ENCODE measurements at places on chromosomes 7 and 10.

DNA sequence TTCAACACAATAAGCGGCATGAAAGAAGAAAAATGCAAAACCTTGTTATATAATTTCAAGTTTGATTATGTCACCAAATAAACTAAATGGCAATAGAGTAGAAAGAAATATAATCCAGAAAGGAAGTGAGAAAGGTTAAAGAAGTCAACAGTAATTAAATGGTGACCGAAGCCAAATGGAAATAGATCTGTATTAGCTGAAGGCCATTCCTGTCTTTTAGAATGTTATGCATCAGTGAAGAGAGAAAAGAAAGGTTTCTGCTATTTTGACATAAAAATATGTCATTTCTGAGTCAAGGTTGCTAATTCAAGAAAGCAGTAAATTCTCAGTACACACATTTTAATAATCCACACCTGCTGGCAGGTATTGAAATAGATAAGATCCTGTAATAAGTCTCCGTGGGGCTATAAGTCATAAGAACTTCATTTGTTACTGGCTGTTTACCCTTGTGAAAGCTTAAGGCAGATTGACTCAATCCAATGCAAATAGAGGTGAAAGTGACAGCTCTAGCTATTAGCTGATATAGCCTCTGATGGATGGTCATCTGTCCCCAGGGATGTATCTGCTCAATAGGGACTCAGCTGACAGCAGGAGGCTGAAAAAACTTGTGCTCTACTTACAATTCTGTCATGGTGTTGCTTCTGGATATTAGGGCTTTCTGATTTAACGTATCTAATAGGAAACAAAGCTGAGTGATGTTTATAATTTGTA lies 152.1 kb downstream of the FZD1 start:
- DNase-seq = no peak

DNA sequence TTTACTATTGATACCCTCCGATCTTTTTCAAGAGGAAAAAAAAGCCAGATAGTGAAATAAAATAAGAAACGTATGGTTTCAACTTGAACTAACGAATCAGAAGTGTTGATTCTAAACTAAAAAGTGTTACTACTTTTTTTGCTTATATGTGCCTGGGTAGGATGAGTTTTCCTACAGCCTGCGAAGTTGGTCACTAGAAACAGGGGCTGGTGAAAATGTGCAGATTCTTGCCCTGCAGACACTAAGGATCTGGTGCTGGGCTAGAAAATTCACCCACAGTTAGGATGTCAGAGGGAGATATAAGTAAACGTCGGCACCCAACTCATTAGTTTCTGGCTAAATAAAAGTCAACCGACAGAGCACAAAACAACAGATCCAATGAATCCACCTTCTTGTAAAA lies 298.7 kb upstream of the NFE2L3 start:
- no peak for DNase-seq

DNA sequence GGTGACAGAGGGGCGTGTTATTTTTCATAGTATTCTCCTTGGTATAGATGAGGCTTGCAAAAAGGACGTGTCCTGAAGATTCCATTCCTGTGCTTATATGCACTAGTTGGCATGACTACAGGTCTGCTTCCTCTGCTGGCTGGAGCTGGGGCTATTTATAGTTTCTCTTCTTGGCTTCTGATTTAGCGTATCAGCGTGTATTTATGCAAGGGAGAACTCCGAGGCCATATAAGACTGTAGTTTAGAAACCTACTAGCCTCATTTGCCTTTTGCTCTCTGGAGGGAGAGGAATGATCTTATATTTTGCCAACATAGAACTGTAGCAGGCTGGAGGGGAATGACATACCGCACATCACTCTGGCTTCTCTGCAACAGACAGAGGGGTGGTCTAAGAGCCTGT lies 39.7 kb downstream of the CACNB2 start:
- DNase-seq = no peak

GRCh38 chr10:47378183-47378510 lies 5.9 kb downstream of the ZNF488 start:
- no peak for DNase-seq

DNA sequence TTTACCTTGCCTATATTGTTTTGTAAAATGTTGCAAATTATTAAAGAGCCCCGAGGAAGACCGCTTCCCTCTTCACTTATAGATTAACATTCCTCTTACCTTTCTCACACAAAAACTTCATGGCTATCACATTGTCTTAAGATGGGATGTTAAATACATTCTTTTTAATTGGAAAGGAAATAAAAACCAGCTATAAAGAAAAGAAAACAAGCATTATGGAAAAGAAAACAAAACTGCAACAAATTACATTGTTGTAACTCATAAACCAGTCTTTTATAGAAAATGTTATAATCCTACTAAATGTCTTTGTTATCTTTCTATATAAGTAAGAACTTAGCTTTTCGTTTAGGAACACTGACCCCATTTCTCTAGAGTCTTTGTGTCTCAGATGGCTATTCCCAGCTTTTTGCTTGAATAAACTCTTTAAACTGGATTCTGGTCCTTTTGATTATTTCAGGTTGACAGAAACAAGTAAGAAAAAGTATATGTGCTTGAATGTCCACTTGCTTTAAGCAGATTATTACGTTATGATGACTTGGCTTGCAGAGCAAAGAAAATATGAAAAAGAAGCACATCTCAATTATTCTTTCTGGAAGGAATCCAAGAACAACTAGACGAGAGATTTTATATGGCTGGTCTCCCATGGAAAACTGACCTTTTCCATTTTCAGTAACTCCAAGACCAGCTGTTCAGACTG lies 128.2 kb downstream of the AKR1D1 start:
- peak; percentile 21 for DNase-seq

DNA sequence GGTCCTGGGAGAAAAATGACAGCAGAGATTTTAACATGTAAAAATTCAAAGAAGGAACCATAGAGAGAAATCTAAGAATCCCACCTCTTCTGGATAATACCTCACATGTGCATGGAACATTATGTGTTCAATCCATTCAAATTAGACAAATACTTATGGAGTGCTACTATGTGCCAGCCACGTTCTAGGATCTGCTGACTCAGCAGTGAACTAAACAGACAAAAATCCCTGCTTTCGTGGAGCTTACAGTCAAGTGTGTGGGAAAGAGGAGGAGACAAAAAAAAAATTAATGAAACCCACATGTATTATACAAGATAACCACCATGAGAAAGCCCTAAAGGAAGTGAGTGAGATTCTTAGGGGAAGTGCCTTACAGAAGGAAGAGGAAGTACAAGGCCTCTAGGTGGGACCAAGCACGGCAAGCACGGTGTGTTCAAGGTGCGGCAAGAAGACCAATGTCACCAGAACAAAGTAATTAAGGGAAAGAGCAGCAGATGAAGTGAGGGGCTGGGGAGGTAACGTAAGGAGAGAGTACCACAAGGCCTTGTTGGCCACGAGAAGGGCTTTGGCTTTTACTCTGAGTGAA lies 71.0 kb downstream of the SLC25A13 start:
- DNase-seq = no peak

DNA sequence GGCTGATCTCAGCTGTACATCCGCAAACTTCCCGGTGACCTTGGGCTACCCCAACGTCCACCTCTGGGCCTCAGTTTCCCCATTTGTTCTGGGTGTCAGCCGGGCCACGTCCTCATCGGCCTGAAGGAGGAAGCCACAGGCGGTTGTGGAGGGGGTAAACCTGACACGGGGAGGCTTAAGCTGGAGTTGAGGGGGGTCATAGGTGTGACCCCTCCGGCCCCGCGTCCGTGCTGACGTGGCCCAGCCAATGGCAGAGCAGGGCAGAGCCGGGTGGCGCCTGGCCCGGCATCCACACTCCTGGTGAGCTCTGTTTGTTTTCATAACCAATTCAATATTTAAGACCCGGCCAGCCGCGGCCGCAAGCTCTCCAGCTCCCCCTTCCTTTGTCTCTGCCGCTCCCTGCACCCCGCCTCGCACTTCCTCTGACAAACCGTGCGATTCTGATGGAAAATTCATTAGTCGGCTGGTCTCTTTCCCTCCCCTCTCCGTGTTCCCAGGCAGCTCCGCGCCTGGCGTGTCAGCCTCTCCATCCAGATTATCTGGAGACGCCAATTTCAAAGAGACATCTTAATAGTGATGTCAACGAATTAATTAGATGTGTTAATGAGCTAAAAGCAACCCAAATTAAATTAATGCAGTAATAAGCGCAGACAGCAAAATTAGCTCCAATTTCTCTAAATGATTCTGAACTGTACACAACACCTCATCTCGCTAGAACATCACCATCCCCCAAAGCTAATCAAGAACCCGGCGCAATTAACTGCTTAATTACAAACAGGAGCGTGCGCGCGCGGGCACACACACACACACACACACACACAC lies 55.4 kb downstream of the MICALL2 start:
- peak; percentile 46 for DNase-seq

GRCh38 chr10:6514180-6514579 lies 65.9 kb downstream of the PRKCQ start:
- DNase-seq = no peak

DNA sequence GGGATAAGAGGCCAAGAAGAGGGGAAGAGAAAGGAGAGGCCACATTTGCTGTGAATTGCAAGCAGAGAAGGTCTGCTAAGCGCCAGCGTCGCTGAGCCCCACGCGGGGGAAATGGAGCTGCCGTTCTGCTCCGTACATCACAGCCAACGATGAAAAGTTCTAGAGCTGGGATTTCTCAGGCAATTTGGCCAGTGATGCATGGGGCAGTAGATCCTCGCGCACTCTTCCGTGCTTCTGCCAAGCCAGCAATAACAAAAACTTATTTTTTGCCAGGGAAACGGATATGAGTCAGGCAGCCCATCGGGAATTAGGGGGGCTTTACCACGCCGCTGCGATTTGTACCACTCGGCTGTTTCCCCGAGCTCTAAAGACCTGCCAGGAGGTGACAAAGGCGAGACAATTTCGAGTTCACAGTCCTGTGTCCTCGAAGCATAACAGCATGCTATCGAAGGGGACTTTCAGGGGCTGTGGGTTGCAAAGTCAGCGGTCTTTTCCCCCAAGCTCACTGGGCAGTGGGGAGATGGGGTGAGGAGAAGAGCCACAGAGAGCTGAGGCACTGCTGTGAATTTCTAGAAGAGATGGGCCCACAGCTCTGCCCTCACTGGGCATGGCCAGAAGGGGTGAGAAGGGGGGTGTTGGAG lies 30.0 kb upstream of the SLF2 start:
- no peak for DNase-seq

DNA sequence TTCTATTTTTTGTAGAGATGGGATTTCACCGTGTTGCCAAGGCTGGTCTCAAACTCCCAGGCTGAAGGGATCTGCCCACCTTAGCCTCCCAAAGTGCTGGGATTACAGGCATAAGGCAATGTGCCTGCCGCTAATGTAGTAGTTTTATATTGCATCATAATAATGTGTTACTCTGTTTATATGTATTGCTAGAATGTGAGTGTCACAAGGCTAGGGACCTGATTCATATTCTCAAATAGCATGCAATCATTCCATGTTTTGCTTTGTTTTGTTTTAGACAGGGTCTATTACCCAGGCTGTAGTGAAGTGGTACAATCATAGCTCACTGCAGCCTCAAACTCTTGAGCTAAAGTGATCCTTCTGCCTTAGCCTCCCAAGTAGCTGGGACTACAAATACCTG lies 13.5 kb downstream of the CCL26 start:
- DNase-seq = no peak

DNA sequence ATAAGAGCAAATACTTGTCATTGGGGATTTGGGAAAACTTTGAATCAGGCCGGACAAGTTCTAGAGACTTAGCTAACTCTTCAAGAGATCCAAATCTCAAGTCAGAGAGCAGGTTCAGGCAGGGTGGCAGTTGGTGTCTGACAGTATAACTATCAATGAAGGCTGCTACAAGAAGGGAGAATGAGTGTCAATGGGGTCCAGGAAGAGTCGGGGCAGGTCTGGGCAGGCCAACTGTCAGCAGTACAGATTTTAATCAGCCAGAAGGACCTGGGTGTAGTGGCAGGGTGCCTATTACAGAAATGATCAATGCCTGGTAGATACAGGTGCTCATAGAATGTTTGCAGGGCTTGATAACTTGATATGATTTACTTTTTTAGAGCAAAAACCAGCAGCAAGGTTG lies 751.1 kb downstream of the GRM8 start:
- no peak for DNase-seq

GRCh38 chr7:110766864-110767263 lies 324.1 kb upstream of the LRRN3 start:
- no peak for DNase-seq
